ENCODE measurements at places on chromosomes 16 and 17.

DNA sequence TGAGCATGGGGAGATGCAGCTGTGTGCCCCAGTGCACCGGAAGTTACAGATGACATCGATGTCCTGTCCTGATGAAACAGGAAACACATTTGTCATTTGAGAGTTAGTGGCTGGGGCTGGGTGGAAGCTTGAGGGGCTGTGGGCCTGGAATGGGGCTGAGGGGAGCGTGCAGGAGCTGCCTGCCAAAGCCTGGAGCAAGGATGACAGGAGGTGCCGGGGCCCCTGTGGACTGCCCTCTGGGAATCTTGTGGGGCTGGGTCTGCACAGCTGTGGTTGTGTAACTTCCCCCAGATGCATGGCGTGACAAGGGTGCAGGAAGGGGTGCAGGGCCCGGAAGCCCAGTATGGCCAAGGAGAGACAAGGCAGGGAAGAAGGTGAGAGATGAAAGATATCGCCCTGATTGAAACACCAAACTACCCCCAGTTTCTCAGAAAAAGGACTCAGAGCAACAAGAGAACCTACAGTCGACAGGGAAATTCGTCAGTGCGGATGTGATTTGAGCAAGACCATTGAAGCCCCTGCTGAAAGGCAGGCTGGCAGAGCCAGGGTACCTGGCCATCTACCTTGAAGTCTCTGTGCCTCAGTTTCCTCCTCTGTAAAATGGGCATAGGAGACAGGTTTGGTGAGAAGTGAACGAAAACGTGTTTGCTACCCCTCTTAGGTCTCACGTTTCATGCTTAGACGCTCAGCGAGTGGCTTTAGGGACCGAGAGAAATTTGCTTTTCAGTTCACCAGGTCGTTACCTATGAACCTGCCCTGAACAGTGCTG, 8.8 kb downstream of the MMP25 start:
- no peak for DNase-seq

DNA sequence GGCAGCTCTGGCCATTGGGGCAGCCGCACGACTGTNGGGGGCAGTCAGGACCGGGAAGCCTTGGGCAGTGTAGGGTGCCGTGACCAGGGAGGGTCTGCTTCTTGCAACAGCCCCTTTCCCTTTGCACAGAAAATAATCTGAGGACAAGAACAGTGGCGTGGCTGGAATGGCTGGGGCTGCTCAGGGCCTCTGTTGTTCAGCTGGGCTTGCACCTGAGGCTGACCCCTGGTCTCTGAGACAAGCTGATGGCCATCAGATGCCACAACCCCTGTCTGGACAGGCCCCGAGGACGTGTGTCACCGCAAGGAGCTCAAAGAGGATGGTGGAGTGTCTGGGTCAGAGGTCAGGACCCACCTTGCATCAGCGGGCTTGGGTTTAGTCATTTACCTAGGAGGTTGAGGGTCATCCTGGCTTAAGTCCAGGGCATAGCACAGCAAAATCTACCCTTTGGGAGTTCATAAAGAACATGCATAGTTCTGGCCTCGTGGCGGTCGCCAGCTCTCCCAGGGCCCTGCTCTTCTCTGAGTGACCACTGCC, 46.9 kb downstream of the METRNL start:
- no peak for DNase-seq

GRCh38 chr17:55421179-55421934, at the start of gene MMD:
Gene MMD, minus strand, starts transcription at chr17:55421835. Its CDS starts 140 bp downstream, at chr17:55421695.
- DNase-seq = no peak

DNA sequence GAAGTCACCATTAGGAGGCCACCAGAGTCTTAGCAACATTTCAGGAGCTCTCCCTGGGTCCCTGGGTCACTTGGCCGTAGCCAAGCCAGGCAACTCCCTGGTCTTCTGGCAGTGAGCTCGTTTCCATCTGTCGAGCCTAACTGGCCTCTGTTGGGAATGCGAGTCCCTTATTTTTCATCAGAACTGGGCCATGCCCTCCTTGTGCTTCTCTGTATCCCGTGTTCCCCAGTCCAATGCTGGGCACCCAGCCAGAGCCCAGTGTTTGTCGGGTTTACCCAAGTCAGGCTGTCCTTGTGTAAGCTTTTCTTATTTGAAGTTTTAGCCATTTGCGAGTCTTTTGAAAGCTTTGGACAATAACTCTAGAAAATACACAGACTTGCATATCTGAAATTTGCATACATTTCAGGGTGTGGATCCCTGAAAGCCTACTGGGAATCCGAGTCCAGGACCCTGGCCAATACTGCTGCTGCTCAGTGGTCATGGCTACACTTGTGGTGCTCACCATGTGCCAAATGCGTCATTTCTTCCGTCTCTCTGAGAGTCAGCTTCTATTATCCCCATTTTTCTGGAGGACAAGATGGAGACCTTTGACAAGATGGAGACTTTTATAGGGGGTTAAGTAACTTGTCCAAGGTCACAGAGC, 81.6 kb upstream of the LGALS9 start:
- DNase-seq = no peak

DNA sequence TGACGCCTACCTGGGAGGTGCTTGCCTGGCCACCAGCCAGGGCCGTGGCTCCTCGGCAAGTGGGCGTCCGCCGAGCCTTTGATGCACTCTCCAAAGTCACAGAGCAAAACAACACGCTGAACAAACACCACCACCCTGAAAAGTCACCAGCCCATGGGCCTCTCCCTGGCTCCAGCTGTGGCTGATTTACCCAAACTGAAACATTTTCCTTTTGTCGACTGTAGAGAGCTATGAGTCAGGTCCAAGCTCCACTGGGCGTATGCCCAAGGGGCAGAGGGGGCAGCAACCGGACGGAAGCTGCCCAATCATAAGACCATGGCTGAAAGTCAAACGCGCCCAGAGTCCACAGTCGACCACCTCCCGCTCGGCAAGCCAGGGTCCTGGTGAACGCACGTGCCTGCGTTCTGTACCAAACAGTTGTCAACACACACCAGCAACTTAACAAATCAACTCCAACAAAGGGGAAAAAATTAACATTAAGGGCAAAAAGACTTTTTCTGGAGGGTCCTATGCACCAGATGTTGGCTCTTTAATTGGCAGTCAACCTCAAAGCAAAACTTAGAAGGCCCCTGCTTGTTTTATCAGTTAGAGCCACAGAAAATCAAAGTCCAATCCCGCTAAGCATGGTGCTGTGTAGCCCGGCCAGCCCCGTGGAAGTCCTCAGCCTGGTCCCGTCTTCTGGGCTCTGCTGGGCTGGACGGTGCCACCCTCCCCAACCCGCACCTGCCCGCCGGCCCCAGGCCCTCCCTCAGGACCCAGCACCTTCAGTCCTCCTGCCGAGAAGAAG, 47.3 kb downstream of the TBC1D16 start:
- no peak for DNase-seq

Data from activated CD4-positive, alpha-beta T cell treated with anti-CD3 and anti-CD28 coated beads, Interleukin-2, amount 50 U/mL, for 4 hours (primary cell).